Fibroblast of lung (primary cell): ENCODE measurements at places on chromosomes 2 and 18.
A peak's percentile ranks its signal among the peaks of the same experiment; 100 is the strongest.

- DNase-seq = peak; percentile 49
These were observed 23.7 kb downstream of the PIEZO2 start for GRCh38 chr18:11125492-11126315.

DNA sequence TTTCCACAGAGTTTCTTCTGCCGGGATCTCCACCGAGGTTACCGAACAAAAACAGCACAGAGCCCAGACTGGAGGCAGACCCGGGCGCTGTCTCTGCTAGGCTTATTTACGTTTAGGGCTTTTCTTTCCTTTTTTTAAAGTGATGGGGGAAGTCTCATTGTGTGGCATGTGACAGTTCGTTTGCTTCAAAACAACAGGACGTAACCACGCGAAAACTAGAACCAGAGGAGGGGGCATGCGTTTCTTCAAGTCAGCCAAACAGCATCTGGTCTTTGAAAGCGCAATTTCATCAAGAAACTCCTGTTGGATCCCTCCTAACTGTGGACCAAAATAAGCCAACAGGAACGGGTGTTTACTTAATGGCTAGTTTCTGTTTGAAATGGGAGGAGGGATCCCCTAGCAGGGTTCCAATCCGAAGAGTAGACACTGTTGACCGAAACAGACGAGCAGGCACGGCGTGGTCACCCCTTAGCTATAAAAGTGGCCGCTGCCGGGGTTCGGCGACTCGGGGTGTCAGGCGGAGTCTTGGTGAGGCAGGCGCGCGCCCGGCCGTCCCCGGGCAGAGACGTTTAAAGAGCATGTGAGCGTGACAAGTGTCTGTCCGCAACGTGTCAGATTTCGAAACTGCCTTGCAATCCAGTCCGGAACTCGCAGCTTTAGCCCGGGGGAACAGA, 997 bp upstream of the TGIF1 start:
- peak; percentile 94 for DNase-seq

DNA sequence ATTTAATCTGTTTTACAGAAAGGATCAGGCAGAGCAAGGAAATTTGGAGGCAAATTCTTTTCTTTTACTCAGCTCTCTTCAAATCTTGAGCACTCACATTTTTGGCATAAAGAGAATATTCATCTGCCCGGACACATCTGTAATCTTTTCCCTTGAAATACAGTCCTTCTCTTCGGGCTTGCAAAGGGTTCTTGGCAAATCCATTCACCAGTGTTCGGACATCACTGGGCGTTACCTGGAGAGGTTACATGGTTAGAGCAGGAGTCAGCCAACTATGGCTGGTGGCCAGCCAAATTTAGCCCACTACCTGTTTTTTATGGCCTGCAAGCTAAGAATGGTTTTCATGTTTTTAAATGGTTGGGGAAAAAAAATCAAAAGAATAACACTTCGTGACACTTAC, 2.1 kb downstream of the PFN4 start:
- no peak for DNase-seq

DNA sequence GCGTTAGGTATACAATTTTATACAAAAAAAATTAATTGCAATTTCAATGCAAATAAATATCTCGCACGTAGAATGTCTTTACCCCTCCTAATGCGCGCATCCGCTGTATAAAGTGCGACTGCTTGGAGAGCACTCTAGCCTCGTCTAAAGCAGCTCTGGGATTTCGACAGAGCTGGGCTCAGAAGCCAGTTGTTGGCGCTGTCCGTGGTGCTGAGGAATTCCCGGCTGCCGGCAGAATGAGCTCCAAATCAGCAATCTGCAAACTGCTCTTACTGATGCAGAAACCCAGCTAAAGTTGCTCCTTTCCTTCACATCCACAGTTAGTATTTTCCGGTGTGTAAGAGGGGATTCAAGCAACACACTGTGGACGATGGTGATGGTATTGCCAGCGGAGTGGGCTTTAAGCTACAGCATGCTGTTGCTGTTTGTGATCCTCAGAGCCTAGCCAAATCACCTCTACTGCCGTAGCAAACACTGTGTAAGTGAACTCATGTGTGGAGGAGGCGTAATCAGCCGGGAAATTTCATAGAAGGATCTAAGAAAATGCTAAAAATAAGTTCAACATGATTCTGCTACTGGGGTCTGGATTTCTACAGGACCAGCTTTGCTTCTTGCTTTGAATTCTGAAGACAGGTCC, at the start of gene VWC2L:
Gene VWC2L (plus strand): TSS at position 137 of the 637 bp plus-strand sequence. CDS start 3,140 bp downstream, outside the sequence.
- peak; percentile 60 for DNase-seq

DNA sequence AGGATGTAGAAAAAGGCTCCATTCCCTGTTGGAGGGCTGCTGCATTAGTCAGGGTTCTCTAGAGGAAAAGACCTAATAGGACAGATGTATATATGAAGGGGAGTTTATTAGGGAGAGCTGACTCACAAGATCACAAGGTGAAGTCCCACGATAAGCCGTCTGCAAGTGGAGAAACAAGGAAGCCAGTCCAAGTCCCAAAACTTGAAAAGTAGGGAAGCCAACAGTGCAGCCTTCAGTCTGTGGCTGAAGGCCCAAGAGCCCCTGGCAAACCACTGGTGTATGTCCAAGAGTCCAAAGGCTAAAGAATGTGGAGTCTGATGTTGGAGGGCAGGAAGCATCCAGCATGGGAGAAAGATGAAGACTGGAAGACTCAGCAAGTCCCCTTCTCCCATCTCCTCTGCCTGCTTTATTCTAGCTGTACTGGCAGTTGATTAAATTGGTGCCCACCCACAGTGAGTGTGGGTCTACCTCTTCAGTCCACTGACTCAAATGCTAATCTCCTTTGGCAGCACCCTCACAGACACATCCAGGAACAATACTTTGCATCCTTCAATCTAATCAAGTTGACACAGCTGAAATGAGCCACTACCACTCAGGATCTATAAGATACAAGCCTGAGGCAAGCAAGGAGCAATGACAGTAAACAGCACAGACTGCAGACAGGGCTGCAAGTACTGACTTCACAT, 30.0 kb upstream of the ATG16L1 start:
- DNase-seq = peak; percentile 38
